ENCODE measurements at places on chromosomes 13 and 19. TPM values are rescaled to one million over a fixed set of nuclear protein-coding genes. Genes with fewer than 3 reads are reported as not detected.
A peak's percentile ranks its signal among the peaks of the same experiment; 100 is the strongest.

FSD1 gene
- total RNA-seq, result 7.8 TPM

CCL25 gene
- not detected for total RNA-seq

PBX4 gene
- 5.2 TPM for total RNA-seq

UNC13A gene
- total RNA-seq, result not detected

EHD2 gene
- total RNA-seq, result 149 TPM

ZNF765 gene
- 10.5 TPM for total RNA-seq

- DNase-seq, result no peak
Measured at GRCh38 chr19:3620145-3620816, 6.3 kb downstream of the CACTIN start.

GRCh38 chr13:40488869-40489391 lies 177.5 kb downstream of the FOXO1 start:
- DNase-seq, result no peak

- peak; percentile 68 for DNase-seq
Measured at GRCh38 chr19:47707135-47707925, 5.9 kb upstream of the EHD2 start.

- DNase-seq, result no peak
Measured at GRCh38 chr13:93266681-93267080, 40.1 kb downstream of the GPC6 start.

DNA sequence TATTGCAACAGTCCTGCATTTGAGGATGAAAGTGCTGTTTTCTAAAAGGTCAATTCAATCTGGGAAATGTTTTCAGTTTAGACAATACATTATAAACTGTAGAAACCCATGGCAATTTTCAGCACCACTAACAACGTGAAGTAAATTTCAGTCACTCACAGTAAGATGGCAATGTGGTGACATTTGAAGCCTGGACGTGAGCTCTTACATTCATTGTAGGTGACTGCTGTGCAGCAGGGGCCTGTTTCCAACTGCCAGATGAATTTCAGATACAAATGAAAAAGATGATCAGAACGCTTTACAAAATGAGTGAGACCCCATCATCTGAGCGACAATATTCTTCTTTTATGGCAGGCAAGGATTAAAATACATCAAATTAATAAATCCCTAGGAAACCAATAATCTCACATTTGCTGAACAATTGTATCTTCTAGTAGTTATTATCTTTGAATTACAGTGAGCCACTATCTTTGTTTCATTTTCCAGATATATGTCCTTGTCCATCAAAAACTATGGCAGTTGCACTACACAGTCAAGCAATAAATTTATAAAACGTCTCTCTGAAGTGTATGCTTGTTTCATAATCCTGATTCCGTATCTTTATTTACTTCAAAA lies 1816.8 kb downstream of the OLFM4 start:
- DNase-seq, result no peak

GRCh38 chr19:46224773-46225172 lies 4.8 kb upstream of the IGFL1 start:
- DNase-seq, result no peak
